Dermis microvascular lymphatic vessel endothelial cell (primary cell): ENCODE measurements at places on chromosomes 2 and 18.

DNA sequence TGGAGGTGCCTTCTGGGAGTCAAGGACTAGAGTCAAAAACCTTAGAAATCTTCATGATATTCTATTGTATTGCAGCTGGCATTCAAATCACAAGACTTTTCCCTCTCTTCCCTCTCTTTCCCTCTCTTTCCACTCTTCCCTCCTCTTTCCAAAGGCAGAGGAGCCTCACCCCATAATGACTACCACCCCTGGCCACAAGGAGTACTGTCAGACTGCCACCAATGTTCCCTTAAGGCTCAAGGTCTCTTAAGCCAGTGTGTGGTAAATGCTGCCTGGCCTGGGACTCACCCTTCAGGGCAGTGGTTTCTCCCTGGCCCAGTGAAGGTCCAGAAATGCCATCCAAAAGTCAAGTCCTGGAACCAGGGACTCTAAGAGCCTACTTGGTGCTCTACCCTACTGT is 605.9 kb upstream of the PKDCC start:
- no peak for DNase-seq

- DNase-seq = no peak
Measured at GRCh38 chr2:4693266-4693665, 989.9 kb downstream of the DCDC2C start.

DNA sequence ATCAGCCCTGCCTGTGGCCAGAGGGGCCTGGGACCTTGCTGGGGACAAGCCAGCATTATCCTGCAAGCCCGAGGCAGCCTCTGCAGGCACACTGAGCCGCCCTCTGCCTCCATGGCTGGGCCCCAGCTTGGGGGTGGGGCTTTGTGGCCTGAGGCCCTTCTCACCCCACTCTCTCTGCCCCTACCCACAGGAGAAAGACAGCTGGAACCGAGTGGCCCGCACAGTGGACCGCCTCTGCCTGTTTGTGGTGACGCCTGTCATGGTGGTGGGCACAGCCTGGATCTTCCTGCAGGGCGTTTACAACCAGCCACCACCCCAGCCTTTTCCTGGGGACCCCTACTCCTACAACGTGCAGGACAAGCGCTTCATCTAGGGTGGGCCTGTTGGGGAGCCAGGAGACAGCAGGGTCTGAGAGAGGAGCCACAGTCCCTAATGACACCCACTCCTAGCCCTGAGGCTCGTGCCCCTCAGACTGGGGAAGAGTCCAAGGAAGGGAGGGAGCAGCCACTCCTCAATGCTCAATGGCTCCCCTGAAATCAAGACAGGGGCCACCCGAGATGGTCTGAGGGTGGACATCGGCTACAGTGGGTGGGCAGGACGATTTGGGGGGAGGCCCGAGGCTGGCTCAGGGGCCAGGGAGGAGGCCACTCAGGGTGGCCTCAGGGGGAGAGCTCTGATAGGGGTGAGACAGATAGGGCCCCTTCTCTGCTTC is 4.4 kb upstream of the CHRNG start:
- no peak for DNase-seq

DNA sequence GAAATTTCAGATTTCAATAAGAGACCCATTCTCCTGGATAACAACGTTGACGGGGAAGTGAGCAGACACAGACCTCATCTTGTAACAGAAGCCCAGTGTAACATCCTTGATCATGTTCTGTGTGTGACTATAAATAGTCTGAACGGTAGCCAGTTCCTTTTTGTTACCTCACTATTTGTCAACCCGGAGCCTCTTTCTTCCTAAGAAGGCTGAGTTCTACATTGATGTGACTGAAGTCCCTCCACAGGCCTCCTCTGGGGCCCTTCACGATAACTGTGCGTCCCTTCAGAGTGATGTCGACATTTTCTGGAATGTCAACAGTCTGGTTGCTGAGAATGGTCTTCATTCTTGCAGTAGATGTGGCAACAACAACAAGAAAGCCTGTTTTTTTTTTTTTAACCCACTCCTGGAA is 6.3 kb upstream of the PLEKHM3 start:
- DNase-seq = no peak

GRCh38 chr18:10895976-10896375 is 253.4 kb downstream of the PIEZO2 start:
- no peak for DNase-seq

- no peak for DNase-seq
Measured at GRCh38 chr2:145114726-145115125, 594.8 kb upstream of the ZEB2 start.

GRCh38 chr2:225270053-225270452 is 129.5 kb upstream of the NYAP2 start:
- no peak for DNase-seq

GRCh38 chr2:100563407-100564247 is 834 bp downstream of the PDCL3 start:
- peak; percentile 6 for DNase-seq

GRCh38 chr2:219687272-219687671 is 59.8 kb downstream of the SLC4A3 start:
- DNase-seq = no peak

DNA sequence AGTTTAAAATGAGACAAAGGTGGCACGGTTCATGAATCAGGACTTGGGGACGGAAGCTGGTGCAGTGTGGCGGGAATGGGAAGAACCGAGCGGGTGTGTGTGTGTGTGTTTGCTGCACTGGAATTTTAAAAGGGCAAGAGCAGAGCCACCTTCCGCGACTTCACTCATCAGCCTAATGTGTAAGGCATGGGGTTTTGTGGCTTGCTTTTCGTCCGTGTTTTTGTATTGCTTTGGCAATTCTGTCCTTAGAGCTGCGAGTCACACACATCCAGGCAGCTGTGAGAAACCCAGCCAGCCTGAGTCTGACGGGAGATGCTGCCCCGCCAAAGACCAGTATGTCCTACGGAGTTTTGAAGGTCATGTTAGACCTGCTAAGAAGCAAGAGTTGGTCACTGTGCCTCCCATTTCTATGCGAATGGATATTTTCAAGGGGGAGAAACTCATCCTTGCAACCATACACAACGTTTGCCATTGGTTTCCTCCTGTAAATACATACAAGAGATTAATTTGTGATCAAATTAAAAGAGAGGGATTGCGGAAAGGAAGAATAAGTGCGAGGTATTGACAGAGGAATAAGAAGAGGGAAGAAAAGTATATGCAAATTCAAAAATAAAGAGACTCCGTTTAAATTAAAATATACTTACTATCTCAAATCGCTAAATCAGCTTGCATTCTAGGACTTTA is 665 bp upstream of the CACNB4 start:
- no peak for DNase-seq

DNA sequence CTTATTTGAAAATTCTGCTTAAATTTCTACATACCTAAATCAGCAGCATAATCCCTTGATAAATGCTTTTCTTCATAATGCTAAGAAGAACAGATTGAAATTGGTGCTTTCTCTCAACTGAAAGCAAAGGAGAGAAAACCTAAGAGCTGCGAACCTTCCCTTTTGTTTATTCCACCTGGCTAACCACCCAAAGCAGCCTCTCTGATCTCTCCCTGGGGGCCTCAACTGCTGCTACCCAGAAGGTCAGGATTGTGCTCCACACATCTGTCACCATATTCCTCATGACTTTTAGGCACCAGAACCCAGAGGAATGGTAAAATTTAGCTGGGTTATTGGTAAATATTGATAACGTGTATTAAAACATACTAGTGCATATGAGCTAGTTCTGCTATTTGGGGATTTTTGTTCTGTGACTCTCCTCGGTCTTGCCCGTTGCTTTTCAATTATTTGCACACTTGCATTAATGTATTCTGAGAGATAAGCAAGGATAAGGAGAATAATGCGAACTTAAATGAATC is 334.1 kb downstream of the RIT2 start:
- no peak for DNase-seq

GRCh38 chr2:184692141-184692734 is 93.9 kb downstream of the ZNF804A start:
- DNase-seq = no peak

GRCh38 chr2:36568516-36569246 is 29.3 kb downstream of the FEZ2 start:
- DNase-seq = peak; percentile 90

DNA sequence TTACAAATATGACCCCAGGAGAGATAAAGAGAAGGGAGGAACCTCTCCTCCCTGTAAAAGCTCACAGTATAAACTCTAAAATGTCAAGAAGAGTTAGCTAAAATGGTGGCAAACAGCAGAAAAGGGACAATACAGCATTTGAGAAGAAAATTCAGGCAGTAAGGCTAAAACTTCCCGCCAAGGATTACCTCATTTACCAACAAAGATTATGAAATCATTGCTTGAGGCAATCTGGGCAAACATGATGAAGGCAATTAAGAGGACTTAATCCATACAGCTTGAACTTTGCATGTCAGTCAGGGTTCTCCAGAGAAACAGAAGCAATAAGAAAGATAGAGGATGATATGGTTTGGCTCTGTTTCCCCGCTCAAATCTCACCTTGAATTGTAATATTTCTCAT is 81.4 kb downstream of the CMPK2 start:
- DNase-seq = no peak

DNA sequence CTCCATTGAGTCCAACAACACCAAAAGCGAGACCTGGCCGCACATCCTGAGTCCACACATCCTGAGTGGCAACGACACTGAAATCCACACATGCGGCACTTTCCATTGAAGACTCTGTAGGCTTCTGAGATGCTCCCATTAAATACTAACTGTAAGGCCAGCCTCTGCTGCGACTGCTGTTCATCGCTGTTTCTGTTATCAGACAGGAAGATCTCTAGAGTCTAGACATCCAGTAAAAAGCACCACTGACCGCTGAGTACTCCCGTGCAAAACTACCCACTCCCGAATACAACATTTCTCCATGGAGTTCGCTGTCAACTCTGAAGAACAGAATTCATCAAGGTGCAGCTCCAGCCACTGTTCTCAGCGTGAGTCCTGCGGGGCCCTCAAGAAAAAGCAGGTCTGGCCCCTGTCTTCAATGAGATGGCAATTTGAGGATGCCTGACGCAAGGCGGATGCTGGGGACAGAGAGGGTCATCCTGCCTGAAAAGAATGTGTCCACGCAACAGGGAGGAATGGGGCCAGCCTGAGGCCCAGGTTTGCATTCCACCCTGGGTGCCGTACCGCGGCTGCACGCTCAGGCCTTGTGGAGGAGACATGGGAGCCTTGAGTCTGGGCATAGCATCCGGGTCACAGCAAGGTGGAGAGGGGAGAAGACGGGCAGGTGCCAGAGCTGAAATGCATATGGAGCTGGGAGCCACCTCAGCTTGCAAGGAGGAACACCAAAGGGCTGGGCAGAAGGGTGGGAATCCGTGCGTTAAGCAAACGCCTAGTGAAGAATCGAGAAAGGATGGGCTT is 61.9 kb downstream of the ZNF516 start:
- DNase-seq = no peak

DNA sequence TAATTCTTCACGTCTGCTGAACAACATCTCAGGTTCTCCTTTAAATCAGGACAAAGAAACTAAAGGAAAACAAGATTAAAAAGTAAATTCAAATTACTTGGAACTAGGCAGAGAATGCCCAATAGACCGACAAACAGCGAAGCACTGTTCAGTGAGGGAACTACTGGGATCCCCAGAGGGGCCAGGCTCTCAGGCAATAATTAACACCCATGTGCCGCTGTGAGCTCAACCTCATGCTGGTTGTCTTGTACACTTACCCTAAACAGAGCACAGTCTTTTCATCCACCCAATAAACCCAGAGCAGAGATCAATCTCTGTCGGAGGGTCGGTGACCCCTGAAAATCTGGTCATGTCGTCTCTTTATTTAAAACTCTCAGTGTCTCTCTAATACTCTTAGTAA is 229.9 kb upstream of the CRIM1 start:
- DNase-seq = no peak

- no peak for DNase-seq
Measured at GRCh38 chr18:48310999-48311398, 98.2 kb downstream of the ZBTB7C start.

DNA sequence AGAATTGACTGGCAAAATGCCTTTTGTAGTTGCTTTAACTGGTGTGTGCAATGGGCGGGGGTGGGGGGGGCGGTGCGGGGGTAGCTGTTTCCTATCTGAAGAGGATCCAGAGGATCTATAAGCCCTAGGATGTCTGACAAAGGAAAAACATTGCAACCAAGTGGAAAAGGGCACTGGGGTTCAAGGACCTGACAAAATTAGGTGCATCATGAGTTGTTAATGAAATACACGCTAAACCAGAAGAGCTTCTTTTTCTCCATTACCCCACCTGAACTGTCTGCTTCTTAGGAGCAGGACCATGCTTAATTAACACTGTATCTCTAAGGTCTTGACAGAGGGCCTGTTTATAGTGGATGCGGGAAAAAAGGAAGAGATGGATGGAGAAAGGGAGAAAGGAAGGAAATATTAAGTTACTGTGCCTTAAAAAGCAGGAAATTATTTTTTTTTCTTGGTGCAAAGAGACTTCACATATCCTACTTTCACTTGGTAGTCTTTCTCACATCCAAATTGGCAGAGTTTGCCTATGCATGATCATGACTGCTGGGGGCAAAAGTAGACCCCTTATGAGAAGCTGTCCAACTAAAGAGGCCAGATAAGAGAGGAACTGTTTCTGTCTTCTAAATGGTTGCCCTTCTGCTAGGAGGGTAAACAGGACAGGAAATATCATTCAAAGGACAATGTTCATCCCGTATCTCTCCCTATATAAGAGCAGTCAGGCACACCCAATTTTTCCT is 4.6 kb downstream of the RND3 start:
- DNase-seq = no peak

DNA sequence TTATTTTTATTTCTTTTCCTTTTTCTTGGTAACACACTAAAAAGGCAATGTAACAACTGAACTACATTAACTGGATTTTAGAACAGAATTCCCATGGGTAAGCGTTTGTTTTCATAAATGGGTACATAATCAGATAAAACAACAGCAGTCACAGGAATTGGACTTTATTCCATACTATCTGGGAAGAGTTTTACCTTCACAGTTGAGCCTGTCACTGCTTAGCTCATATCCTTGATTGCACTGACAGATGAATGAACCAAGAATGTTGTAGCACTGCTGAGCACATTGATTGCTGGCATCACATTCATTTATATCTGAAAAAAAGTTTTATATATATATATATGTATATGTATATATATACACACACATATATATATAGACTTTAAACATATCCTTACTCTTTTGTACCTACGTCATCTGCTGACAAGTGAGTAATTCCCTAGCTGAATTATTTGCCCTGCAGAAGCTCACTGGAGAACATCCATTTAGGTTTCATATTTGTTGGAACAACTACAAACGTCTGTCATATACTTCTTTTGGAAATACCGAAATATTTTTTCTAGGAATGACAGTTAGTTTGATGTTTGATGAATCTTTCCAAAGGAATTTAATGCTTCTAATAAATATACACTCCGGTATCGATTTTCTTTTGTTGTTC is 47.0 kb downstream of the EFEMP1 start:
- no peak for DNase-seq

DNA sequence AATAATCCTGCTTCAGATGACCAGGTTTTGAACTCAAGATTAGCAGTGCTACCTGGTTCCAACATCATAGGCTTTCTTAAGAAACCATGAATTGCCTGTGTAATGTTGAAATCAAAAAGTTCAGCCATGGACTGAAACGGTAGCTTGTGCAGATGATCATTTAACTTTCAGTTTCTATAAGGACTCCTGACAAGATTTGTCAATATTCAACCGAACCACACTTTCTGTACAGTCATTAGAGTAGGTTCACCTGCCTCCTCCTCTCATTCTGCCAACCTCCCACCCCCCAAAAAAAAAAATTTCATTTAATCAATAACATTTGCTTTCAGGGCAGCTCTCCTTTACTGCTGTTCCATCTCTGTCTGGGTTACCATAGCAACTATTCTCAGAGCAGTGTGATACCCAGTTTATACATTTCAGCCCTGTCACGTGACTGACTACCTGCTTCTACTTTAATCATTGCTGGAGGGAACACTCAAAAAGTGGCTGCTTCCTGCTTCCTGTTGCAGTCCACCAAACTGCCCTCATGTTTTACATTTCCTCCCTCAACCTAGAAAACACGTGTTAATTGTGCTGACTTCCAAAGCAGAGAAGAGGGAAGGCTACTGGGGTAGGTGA is 275.5 kb downstream of the SS18 start:
- no peak for DNase-seq
